ENCODE measurements at places on chromosomes 16 and 17. TPM values are rescaled to one million over a fixed set of nuclear protein-coding genes. Genes with fewer than 3 reads are reported as not detected.

DNA sequence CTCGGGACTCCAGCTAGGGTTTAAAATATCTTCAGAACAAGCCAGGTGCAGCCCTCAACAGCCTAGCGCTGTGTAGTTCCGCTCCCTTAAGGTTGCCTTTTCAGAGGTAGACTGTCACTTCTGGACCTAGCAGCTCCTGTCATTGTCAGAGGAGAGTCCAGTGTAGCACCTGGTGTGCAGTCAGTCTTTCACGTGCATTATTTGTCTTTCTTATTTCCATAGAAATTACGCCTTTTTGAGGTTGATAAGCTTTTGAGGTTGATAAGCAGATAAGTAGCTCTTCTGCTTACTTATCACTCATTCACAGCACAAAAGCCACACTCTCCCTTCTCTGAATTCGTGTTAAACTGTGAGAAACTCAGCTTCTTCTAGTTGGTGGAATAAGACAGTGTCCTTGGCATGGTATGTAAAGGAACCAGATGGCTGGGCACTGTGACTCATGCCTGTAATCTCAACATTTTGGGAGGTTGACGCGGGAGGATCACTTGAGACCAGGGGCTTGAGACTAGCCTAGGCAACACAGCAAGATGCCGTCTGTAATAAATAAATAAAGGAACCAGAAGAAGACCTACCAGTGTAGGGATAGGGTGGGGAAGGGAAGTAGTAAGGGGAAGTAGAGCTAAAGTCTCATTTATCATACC, 10.2 kb downstream of the EEF2K start:
- no peak for DNase-seq

DNA sequence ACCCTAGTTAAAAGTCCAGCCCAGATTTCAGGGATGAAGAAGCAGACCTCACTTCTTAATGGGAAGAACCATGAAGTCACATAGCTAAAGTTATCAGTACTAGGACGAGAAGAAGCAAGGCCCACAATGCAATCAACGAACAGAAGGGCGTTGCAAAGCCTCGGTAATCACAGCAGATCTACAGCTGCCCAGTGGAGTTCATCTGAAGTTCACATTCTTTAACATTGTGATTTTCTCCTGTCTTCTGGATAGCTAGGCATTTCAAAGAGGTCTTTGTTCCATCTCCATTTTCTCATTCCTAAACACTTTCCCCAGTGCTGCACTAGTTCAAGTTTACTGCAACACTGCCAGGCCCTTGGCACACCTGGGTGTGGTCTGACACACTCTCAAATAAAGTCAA, 226.7 kb upstream of the N4BP1 start:
- DNase-seq, result no peak

DNA sequence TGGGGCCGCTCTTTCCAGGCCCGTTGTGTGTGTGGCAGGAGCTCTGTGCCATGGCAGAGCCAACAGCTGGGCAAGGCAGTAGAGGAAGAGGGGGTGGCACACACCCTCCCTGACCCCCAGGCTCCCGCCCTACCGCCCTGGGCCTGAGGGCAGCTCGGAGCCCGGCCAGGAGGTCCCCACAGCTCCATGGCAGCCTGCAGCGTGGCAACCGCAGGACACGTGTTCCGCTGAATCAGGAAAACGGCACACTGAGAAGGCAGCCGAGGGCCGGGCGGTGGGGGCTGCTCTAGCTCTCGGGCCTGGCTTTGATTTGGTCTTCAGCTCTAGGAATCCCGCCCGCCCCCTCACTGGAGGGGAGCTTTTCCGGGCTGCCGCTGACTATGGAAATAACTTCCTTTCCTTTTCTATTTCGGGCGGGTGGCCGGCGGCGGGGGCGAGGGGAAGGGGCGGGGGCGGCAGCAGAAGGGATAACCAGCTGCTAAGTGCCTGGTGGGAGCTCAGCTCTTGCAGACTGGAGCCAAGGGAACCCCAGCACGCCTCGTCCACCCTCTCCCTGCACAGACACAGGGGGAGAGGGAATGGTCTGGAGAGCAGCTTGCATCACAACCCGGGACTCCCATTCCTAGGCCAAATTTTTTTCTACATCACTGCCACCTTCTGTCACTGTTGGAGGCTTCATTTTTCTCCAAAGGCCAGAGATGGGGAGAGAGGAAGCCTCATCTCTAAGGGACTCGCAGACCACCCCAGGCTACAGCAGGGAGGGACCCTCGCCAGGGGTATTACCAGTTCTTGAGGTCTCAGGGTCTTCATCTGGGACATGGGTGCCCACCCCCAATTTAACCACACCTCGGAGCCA, 24.8 kb upstream of the MRPS23 start:
- DNase-seq, result no peak

The PPM1E gene
- 0.52 TPM for total RNA-seq

The ANKRD40CL gene
- total RNA-seq, result not detected

Measured in esophagus muscularis mucosa (tissue), 4 donors.